Putamen (tissue), 1 donor: ENCODE measurements at places on chromosomes 4 and X.
A peak's percentile ranks its signal among the peaks of the same experiment; 100 is the strongest.

GRCh38 chr4:166308647-166309046 lies 435.6 kb downstream of the TLL1 start:
- DNase-seq, result no peak

GRCh38 chr4:77358315-77358928 lies 201.4 kb downstream of the CCNG2 start:
- DNase-seq, result peak; percentile 7

- DNase-seq, result no peak
Measured at GRCh38 chr4:86551387-86551786, 42.7 kb upstream of the PTPN13 start.

DNA sequence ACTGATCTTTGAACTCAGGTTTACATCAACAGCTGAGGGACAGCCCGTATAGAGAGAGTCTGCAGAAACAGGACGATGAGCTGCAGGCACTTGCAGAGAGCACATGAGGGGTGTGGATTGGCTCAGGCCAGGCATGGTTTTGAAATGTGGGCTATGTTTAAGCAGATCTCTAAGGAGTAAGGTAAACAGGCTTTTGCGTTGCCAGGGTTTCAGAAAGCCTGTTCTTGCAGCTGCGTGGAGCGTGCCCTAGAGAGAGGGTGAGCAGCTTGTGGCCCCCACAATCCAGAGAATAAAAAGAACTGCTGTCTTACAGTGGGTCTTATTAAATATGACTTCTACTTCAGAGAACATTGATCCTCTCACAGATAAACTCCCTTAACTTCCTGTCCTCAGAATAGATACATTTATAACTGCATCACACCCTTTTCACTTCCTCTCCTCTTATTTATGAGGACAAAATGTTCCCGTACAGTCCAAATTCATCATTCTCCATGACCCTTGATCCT lies 64.1 kb downstream of the TMA16 start:
- no peak for DNase-seq

DNA sequence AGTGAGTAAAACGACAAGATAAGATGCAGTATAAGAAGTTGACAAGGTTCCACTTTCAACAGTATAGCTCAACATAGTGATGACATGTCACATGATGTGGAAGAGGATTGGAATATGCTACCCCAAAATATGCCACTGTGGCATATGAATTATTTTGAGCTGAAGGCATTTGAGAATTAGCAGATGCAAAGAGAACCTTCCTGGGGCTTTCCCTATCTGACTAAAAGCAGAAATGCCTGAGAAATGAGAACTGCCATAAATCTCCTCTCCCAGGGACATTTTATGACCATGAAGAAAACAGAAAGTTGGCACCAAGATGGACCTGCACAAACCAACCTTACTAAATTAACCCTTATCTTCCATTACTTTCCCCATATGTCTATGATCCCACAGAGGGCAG lies 24.8 kb downstream of the CDKN2AIP start:
- DNase-seq, result no peak

- no peak for DNase-seq
Measured at GRCh38 chrX:38627683-38628082, 66.3 kb downstream of the TSPAN7 start.

DNA sequence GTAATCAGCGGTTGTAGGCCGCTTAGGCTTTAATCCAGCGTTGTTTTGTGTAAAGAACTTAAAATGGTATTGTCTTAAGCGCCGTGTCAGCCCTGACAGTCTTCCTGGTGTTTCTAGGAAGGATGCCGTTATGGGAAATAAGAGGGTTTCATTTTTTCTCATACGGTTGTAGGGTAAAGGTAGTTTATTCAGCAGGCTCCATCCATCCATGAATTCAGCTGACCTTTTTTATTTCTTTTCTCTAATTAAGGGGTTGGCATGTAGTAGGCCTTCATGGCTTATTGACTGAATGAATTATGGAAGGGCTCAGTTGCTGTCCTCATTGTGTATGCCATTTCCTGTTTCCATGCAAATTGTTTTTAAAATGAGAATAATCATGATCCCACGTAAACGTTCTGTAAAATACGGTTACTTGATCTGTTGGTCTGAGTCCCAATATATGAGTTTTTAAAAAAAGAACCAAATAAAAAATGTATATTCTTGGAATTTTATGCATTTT lies 693 bp downstream of the OCIAD1 start:
- DNase-seq, result no peak

DNA sequence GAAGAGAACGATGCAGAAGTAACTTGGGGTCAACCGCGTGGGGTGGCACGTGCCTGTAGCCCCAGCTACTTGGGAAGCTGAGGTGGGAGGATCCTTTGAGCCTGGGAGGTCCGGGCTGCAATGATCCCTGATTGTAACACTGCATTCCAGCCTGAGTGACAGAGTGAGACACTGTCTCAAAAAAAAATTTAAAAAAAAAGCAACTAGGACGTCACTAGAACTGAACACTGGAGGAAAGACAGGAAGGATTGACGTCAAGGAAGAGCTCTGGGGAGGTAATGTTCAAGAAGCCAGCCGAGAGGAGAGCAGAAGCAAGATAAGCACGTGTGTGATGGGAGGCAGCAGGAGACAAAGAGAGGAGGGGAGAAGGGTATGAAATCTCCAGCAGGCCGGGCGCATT lies 28.7 kb downstream of the S100G start:
- no peak for DNase-seq

GRCh38 chr4:875818-876423 lies 50.0 kb upstream of the CPLX1 start:
- DNase-seq, result no peak

DNA sequence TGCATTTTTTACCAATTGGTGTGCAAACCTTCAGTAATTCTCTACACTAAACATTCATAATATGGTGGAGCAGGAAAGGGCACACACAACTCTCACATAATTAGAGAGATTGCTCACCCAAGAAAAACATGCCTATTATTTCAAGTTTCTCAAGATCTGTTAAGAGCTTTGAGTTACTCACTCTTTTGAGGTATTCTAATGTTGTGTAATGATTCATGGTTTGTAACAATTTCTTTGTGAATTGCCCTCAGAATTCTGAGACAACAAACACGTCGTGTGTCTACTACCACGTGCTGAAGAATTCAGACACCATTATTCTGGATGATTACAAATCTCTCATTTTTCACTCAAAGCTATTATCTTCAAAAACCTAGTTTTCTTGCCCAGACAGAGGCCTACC lies 82.8 kb downstream of the PDGFC start:
- no peak for DNase-seq

DNA sequence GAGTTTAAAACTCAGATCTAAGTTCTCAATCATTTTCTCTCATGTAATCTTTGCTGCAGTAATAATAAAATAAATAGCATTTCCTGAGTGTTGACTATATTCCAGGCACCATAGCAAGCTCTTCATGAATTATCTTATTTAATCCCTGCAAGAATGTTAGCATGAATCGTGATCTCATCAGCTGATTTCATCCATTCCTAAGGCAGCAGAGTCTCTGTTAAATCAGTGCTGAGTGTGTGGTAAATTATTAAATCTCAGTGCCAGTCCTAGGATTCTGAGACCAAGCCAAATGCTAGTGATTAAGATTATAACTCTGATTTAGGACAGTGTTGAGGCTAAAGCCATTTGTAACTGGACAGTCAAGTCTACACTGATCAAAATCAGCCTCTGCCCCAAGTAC lies 240.3 kb upstream of the TAPT1 start:
- DNase-seq, result no peak

DNA sequence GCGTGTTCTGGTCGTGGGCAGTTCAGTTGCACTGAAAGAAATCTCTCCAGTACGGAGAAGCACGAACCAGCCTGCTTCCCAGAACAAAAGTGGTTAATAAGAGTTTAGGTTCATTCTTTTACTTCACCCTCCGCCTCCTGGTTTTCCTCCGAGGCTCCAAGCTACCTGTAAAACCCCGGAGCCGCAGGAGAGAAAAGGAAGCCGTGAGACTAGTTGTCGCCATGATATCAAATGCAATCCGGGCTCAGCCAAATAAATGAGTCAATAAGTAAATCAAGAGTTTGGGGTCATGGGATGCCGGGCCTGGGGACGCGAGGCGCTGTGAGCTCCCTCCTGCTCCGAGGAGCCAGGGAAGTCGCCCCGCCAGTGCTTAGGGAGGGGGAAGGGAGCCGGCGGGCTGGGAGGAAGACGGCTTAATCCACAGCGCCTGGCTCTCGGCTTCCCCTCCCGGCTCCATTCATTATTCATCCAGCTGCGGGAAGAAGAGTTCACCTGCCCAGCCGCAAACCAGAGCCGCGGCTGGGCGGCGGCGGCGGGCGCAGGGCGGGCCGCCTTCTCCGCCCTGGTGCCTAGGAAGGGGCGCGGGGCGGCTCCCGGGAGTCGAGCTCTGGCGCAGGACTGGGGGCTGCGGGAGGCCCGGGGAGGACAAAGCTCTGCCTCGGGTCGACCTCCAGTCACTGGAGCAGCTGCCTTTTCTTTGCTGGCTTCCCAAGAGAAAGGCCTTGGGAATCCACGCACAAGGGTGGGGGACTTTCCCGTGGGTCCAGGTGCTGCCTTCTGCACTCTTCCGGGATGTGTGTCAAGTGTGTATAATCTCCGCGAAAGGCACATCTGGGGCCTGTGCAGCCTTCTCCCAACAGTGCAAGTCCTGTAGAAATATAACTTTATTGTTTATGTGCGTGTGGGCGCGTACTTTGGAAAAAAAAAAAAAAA lies 1.7 kb downstream of the FRAS1 start:
- peak; percentile 26 for DNase-seq

GRCh38 chr4:135244056-135244455 lies 1042.5 kb upstream of the PABPC4L start:
- DNase-seq, result no peak

DNA sequence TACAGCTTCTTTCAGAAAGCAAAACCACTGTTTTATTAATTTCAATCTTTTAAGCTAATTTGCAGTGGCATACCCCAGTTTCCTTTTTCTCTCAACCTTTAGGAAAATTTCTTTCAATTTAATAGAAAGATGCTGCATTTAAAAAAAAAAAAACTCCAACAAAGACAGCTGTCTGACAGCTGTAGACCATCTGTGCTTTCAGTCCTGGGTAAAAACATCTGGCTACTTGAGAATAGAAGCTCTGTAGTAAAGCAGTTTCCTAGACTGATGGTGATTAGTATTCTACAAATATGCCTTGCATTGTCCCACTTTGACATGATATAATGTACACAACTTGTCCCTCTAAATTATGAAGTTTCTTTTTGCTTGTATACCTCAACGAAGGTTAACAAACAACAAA lies 197.8 kb downstream of the EDA start:
- no peak for DNase-seq

GRCh38 chrX:118066867-118067515 lies 49.6 kb downstream of the KLHL13 start:
- DNase-seq, result no peak

- peak; percentile 6 for DNase-seq
Measured at GRCh38 chr4:153684182-153684970, at the start of gene TLR2. Gene TLR2 (plus strand): TSS chr4:153684280. CDS start chr4:153702908, 18,628 bp downstream.

- no peak for DNase-seq
Measured at GRCh38 chr4:67725981-67726380, 25.0 kb upstream of the UBA6 start.

GRCh38 chrX:101416691-101417090 lies 8.7 kb downstream of the HNRNPH2 start:
- DNase-seq, result no peak

DNA sequence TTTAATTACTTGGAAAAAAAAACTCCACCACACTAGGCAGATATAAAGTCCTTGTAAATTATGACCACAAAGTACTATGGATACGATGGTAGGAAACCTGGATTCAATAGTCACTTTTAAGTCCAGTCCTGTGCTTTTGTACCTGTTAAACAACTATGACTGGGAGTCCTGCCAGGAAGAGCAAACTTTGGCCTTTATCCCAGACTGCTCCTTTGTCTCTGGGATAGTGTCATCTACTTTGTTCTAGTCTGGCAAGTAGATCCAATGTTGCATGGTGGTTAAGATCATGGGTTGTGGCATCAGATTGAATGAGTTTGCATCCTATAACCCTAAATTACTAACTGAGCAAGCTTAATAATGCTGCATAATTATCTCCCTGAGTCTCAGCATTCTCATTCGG lies 175.3 kb upstream of the FGF13 start:
- DNase-seq, result no peak

DNA sequence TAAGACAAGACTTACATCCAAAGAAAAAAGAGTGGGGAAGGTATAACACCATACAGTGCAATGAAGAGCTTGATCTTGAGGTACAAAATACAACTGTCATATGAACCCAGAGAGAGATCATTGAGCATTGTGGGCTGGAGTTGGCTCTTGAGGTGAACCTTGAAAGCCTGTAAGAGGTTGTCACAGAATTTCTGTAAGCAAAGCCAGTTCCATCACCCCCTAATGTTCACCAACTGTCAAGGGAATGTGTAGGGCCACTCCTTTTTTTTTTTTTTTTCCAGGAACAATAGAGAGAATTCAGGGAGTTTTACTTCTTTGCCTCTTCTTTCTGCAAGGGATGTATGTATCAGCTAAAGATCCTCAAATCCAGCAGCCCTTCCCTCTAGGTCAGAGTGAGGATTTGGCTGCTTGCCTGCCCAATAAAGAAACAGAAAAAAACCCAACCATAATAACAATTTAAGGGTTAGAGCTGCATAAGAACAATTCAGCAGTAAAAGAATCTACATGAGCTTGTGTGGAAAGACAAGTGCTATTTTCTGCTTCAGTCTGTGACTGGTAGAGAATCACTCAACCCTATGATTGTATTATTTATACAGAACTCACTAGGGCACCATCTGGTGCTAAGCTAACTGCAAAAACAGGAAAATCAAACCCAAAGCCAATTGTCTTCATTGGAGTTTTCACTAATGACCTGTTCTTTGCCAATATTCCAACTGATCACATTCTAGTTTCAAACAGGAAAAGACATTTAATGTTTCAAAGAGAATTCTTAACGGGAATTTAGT lies 217.5 kb upstream of the TEX13C start:
- DNase-seq, result no peak

GRCh38 chrX:33333271-33333670 lies 121.9 kb upstream of the DMD start:
- no peak for DNase-seq

- no peak for DNase-seq
Measured at GRCh38 chrX:39262641-39263040, 461.4 kb downstream of the MID1IP1 start.

GRCh38 chrX:4830880-4831557 lies 1117.6 kb upstream of the PRKX start:
- DNase-seq, result no peak

DNA sequence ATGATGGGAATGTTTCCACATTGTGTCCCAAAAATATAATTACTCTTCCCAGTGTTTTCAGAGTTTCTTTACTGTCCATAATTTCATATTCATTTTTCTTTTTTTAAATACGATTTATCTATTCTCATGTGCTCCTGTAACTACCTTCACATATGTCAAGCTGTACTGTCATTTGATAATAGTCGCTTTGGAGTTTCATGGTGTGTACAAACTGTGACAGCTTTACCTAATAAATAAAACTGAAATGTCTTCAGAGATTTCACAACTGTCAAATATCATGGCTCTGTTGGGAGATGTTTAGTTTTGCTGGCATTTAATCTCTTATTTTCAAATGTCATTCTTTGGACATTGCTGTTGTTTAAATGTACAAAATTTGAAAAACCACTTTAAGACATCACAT lies 450.2 kb downstream of the TLL1 start:
- DNase-seq, result no peak

DNA sequence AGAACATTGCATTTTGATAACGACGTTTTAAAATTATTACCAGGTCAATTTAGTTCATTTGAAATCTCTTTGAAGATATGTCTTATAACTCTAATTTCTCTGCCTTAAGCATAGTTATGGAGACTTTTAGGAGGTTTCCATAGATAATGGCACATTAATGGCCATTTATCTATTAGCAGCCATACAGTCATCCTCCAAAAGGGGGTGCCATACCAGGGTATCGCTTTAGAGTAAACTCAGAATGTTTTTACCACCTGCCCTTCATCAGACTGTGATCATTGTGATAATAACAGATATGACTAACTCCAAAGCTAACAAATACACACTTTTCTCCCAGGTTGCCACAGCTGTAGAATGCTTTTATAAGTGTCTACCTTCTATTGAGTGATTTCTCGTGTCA lies 461.5 kb downstream of the FSTL5 start:
- DNase-seq, result no peak
